ENCODE measurements at places on chromosomes 11 and 22.
A peak's percentile ranks its signal among the peaks of the same experiment; 100 is the strongest.

DNA sequence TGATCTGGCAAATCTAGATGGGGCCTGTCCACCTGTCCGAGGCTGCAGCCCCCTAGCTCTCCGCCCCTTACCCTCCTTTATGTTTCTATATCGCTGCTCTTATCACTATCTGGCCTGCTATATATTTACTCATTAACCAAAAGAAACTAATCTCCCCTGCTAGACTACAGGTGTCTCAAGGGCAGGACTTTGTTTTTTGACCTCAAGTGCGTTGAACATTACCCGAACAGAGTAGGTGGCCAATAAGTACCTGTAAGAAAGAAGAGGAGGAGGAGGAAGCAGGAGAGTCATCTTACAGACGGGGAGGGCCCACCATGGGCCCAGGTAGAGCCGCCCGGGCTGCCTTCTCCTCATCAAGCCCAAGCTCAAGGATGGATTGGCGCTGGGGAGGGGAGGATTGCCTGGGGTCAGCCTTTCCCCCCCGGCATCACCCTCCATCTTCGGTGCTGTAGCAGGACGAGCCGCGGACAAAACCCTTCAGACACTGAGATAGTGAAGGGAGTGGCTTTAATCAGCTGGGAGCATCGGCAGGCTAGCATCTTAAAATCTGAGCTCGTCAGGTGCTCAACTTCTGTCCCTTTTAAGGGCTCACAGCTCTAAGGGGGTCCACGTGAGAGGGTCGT, 1.2 kb upstream of the P2RY6 start:
- DNase-seq: no peak

- DNase-seq: peak; percentile 82
These were observed 999 bp downstream of the TSKU start for GRCh38 chr11:76783896-76784813.

DNA sequence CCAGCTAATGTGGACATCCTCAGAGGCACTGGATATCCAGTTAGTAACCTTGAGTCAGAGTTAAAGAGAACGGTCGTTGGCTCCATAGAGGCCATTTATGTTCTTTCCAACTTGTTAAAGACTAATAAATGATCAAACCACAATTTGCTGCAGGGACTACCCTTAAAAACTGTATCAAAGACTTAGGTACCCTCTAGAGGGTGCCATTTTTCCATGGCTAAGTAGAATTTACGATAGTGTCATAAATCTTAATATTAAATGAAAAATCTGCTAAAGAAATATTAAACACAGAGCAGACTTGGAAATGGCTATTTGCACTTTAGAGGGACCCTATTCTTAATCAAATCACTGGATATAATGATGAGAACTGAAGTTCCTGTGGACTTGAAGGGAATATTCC, 685.2 kb upstream of the CHORDC1 start:
- no peak for DNase-seq

- no peak for DNase-seq
These were observed 854.3 kb downstream of the KCNA4 start for GRCh38 chr11:29162491-29162890.

DNA sequence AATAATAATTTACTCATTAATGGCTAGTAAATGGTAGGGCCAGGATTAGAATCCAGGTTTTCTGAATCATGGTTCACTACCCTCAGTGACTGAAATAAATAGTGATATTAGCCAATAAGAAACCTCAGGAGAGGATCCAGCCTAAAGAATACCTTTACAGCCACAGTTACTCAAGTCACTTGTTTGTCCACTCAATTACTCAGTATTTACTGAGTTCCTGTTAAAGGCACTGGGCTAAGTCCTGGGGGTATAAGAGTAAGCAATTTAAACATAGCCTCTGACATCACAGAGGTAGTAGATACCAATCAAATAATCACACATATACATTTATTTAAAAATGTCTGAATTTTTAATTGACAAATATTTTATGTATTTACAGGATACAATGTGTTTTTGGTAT, 56.8 kb upstream of the GAB2 start:
- DNase-seq: no peak

DNA sequence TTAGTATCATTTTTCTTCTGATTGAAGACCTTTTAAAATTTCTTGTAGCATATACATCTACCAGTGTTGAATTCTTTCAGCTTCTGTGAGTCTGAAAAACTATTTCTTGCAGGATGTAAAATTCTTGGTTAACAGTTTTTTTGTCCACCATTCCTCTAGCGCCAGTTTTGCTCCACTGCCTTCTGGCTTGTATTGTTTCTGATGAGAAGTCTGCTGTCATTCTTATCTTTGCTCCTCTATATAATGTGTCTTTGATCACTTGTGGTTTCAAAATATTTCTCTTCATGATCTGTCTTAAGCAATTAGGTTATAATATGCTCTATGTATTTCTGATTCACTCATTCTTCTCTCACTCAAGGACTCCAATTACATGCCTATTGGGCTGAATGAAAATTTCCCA, 152.3 kb downstream of the INSC start:
- DNase-seq: no peak

DNA sequence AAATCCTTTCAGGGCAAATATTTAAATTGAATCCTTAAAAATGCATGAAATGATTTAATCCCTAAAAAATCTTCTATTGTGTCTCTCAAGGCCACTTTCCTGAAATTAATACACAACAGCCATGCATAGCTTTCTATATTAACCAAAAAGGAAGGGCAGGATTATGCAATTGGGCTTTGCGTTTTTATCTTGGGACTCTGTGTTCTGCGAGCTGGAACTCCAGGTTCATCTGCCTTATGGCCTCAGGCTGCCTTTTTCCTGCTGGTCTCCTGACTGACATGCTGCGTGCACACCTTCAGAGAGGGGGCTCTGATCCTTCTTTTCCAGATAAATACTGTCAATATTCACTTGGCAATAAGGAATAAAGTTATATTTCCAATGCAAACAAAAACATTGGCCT, 141.7 kb upstream of the GRIA4 start:
- DNase-seq: no peak

GRCh38 chr11:111976767-111977145, 39.6 kb downstream of the DIXDC1 start:
- peak; percentile 7 for DNase-seq

GRCh38 chr11:41115066-41115465, 344.4 kb downstream of the LRRC4C start:
- no peak for DNase-seq
